Esophagus squamous epithelium (tissue), 5 donors: ENCODE measurements at places on chromosomes 16 and 17. TPM values are rescaled to one million over a fixed set of nuclear protein-coding genes. Genes with fewer than 3 reads are reported as not detected.

Gene STRADA
- 25.4 TPM for total RNA-seq

Gene CAPNS2
- total RNA-seq, result 145 TPM

Gene PRRT2
- total RNA-seq, result 1.9 TPM

Gene ARHGAP44
- 0.97 TPM for total RNA-seq

Gene CDRT4
- 3.6 TPM for total RNA-seq
